ENCODE measurements at places on chromosomes 12 and 14.

DNA sequence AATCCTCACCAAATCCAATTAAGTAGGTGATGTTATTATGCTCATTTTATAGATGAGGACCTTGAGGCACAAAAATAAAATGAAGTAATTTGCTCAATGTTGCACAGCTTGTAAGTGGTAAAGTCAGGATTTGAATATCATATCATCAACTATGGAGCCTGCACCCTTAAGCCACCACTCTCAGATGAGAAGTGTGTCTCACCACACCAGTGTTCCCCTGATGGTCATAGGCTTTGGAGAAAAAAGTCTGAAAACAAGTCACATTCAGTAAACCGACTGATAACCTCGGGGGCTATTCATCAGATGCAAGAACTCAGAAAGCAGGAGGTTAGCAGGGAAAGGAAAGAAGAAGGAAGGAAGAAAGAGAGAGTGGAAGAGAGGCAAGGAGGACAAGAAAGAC is 2.8 kb downstream of the TSHR start:
- DNase-seq = no peak

GRCh38 chr14:22319526-22320361 is 269.3 kb downstream of the DAD1 start:
- peak; percentile 42 for DNase-seq

- no peak for DNase-seq
Measured at GRCh38 chr12:1519642-1520041, 74.7 kb downstream of the FBXL14 start.

- no peak for DNase-seq
Measured at GRCh38 chr12:84950971-84951546, 38.5 kb upstream of the SLC6A15 start.

DNA sequence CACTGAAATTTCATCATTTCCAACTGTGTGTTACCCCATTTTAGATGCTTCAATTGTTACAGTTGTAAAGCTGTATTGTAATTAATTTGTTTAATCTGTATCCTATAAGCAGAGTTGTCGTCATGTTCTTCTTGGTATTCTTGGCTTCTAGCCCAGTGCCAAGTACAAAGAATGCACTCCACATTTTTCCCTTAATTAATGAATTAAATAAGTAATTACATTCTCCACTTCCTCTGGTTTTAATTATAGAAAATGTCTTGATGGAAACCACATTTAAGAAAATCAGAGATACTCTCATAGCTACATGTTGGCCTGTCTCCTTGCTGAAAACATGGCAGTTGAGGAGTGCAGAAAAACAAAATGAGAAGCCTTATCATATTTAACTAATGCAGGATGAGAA is 746 bp downstream of the DNAI7 start:
- DNase-seq = no peak

DNA sequence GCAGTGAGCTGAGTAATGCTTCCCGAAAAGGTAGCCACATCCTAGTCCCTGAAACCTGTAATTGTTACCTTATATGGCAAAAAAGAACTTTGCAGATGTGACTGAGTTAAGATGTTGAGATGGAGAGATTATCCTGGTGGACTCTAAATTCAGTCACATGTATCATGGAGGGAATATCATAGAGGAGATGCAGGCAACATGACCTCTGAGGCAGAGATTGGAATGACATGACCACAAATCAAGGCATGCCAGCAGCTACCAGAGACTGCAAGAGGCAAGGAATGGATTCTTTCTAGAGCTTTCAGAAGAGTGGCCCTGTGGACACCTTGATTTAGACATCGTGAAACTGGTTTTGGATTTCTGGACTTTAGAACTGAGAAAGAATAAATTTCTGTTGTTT is 18.5 kb downstream of the SLC38A6 start:
- DNase-seq = no peak

DNA sequence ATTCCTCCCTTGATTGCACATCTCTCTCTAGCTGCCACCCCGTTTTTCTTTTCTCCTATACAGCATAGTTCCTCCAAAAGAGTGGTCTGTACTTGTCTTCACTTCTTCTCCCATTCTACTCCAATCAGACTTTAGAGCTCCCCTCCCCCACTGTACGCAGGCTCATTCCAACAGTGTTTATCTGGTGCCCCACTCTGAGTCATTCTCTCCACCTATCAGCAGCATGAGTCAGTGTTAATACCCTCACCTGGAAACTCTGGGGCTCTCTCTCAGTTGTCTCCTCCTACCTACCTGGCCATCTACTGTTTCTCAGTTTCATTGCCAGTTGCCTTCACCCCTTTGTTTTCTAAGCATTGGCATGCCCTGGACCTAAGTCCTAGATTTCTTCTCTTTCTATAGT is 175.1 kb upstream of the ARHGAP5 start:
- DNase-seq = peak; percentile 35

GRCh38 chr12:125228519-125229260 is 163.5 kb downstream of the AACS start:
- peak; percentile 53 for DNase-seq

DNA sequence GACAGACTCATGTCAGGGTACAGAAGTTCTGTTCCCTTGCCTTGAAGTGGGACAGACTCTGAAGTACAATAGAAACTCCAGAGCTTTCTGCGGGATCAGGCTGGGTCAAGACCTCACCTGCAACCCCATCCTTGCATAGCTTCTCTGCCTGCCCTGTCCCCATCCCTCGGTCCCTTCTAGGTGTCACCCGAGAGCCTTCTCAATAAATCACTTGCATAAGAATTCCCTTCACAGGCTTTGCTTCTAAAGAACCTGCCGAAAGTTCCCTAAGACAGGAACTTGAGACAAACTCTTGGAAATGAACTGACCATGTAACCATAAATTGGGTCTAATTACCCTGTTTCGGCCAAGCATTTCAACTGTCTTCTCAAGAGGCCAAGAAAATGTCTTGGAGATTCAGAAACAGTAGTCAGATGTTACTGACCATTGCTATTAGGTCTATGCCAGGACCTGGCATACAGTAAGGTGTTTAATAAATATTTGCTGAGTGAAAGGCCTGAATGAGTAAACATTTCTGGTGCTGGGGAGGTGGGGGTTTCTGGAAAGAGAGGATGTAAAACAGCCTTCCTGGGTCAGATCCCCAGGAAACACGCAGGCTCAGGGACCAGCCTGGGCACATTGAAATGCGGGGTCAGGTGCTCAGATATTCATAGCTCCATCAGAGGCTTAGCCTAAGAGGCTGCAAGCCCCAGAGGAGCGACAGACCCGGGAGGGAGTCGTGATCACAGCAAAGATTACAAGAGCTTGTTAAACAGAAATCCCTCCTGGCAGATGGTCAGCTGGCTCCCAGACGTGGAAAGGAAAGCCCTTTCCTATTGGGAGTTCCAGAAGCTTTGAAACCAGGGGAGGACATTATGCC is 226.2 kb upstream of the LHX5 start:
- no peak for DNase-seq

DNA sequence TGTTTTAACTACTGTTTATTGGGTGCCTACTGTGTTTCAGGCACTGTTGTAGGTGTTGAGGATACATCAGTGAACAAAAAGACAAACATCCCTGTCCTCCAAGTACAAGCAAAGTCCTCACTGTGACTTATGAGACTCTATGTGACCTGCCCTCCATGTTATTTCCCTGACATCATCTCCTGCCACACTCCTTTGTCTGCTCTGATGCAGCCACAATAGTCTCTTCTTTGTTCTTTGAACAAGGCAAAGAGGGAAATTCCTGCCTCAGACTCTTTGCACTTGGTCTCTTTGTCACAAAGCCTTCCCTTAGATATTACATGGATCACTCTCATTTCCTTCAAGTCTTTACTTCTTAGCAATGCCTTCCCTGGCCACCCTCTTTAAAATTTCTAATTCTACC is 240.1 kb upstream of the SRRM4 start:
- DNase-seq = no peak

GRCh38 chr14:72643317-72643801 is 250.5 kb downstream of the DPF3 start:
- DNase-seq = no peak

- no peak for DNase-seq
Measured at GRCh38 chr12:659090-659683, 4.1 kb downstream of the NINJ2 start.

DNA sequence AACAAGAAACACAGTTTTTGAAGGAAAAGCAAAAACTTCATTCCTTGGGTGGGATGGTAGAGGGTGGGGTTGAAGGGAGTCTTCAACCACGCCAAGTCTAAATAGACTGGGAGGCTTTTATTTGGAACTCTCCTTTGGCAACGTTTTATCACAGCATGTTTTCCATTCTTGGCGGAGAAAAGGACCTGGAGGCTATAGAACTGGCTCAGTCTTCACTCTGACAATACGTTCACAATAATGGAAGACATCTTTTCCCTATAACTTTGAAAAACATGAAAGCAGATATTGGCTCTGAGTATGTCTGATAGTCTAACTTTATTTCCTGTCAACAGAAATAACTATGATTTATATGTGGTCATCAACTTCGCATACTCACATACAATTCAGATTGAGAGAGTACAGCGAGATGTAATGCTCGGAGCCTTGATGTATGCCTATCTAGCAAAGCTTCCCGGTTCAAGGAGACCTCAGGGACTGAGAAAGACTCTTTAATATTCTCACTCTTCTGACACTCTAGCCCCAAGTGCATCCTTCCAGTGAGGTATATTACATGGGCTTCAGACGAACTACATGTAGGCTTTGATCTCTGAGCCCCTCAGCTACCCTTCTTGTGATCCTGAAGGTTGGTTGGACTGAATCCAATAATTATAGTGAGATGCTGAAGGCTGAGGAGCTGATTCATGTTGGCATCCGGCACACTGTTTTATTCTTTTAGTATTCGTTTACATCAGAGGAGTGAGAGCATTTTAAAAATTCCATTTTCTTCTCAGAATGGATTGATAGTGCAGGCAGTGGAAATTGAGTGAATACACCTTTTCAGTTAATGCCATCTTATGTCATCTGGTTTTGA is 14.0 kb downstream of the TMEM30B start:
- no peak for DNase-seq

DNA sequence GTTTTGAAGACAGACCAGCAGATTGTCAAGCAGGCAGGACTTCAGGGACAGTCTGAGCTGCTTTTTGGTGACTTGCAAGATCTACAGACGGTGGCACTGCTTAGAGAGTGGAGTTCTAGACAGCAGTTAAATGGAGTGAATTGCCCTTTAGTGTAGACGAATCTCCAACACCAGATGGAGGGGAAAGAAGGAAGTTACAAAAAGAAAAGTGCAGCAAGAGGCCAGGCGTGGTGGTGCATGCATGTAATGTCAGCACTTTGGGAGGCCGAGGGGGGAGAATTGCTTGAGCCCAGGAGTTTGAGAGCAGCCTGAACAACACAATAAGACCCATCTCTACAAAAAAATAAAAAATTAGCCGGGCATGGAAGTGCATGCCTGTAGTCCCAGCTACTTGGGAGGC is 8.4 kb upstream of the HHIPL1 start:
- no peak for DNase-seq

GRCh38 chr14:89178800-89179535 is 238.1 kb downstream of the FOXN3 start:
- DNase-seq = no peak

DNA sequence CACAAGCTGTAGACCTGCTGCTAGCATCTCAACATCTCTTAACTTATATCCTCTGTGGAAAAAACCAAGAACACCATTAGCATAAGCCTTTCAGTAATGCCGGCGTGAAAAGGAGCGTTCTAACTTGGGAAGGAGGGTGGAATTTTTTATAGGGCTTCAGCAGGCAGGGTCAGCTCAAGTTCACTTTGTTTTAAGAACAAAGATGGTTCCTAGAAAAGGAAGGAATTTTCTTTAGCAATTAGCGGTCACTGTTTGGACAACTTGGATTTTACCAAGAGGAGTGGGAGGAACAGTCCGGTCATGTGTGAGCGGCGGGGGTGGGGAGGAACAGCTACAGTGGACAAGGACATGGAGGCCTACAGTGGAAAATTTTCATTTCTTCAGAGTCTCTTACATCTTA is 35.9 kb downstream of the BBS10 start:
- no peak for DNase-seq

GRCh38 chr12:89765959-89766824 is 57.6 kb upstream of the ATP2B1 start:
- DNase-seq = no peak

DNA sequence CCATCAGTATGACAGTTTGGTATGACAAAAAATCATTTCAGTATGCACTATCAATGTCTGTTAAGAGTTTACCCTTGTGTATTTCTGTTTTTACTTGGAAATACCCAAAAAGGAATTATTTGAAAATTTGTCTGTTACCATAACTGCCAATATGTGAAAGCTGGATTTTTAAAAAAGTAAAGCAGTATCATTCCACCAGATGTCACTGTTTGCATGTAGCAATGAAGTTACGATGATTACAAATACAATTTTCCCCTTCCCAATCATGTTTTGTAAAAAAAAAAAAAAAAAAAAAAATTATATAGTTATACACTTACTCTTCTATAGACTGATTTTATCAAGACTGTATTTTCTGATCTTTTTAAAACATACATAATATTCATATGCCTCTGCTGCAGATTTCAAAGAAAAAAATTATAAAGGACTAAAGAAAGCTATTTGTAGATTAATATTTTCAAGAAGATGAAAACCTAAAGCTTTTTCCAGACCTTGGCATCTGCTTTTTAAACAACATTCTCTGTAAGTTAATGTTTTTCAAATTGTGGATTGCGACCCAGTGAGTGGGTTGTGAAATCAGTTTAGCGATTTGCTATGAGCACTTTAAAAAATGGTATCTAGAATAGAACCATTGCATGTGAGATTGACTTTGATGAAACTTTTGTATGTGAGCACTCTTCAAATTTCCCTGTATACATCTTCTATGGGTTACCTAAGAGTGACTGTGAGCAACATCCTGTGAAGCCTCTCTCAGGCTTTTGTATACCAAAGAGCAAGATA is 114.2 kb downstream of the TTC6 start:
- DNase-seq = peak; percentile 15

DNA sequence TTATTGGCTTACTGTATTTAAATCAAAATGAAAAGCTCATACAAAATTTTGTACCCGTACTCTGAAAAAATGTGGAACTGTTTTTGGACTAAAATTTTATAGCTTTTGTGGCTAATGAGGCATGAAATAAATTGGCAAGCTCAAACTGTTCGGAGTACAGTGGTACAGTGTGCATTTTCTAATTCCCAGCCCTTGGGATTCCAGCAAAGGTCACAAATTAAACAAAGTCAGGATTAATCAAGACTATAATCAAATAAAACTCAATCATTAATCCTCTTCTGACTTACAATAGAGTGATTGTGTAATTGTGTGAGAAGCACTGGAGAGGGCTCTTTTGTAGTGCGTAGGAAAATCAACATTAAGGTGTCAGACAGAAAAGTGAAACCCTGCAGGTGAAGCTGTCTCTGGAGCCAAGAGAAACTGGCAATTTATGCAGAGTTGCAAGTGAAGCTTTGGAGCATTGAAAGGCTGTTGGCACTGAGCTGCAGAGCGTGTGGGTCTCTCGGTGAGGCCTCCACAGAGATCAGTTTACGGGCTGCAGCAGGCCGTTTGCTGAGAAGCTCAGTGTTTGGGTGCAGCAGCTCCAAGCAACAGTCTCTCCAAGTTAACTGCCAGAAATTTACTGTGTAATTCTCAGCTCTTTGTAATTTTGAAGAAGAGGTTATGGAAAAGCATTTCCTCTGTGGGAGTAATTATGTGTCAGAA is 275.9 kb downstream of the FBXL14 start:
- peak; percentile 62 for DNase-seq

All from iPS-NIHi11 (cell line).